ENCODE measurements at places on chromosomes 3 and 15.

GRCh38 chr15:36960179-36960946 lies 140.0 kb downstream of the MEIS2 start:
- DNase-seq: no peak

GRCh38 chr15:68249058-68249713 lies 19.7 kb upstream of the CLN6 start:
- no peak for DNase-seq

- no peak for DNase-seq
These were observed 27.3 kb downstream of the WNT5A start for GRCh38 chr3:55459838-55460237.

DNA sequence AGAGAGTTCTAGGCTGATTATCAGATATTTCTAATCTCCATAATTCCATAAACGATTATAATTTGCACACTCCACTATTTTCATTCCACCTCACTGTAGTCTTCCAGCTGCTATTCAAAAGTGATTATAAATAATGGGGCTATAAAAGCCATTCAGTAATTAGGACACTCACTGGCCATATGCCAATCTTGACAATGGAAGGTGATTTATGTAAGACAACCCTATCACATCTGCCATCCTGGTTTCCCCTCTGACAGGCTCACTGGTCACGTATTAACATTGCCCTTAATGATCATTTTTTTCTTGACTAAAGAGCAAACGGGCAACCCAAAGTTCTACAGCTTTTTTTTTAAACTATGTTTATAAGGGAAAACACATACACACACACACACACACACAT lies 402.4 kb downstream of the MAGI1 start:
- no peak for DNase-seq

DNA sequence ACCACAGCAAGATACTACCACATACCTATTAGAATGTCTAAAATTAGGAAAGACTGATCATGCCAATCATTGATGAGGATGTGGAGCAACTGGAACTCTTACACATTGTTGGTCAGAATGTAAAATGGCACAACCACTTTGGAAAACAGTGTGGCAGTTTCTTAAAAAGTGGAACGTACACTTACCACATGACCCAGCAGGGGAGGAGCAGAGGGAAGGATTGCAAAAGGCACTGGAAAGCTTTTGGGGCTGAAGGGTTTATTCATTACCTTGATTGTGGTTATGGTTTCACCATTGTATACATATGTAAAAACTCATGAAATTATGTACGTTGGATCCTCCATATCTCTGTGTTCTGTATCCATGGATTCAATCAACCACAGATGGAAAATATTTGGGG lies 3.3 kb upstream of the EHD4 start:
- DNase-seq: no peak

GRCh38 chr3:106070187-106070586 lies 201.4 kb upstream of the CBLB start:
- no peak for DNase-seq

DNA sequence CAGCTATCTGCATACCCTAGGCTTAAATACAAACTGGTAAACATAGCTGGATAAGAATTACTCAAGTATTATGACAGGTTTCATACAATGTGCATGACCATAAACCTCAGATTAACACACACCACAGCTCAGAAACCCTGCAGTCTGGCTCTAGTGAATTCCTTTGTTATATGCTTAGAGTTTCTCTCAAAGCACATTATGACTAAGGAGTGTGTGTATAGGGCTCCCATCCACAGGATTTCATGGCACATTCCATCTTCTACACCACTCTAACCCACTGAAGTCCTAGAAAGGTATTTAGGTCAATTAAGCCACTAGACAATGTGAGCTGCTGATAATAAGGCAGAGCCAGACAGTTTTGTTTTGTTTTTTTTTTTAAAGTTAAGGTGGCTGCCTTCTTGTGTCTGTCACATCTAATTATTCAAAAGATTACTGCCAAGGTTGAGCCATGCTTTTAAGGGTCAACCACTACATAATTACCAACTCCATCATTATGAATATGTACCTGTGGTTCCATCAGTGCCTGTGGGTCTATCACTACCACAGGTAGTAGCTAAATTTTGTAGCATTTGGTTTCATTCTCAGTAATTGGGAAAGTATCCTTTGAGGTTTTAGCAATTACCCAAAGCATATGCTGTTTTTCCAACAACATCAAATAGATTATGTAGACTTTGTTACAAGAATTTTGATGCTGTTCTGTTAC lies 107.0 kb downstream of the ALCAM start:
- no peak for DNase-seq

DNA sequence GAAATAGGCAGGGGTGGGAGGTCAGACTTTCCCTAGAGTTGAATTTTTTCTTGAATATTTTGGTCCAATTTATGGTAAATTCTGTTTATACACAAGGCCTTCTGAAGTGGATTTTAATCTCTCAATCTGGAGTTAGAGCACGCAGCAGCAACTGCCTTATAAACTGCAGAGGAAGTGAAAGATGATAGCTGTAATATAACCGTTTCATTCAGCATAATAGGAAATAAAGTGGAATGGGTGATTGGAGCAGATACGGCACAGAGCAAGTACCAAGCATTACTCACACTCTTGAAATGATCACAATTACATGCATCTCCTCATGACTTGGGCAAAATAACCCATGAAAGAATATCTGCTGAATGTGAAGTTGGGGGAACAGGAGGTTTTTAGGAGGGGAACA lies 106.8 kb downstream of the ARRDC4 start:
- no peak for DNase-seq

- no peak for DNase-seq
These were observed 3.1 kb upstream of the DYNLT2B start for GRCh38 chr3:196321162-196321561.

DNA sequence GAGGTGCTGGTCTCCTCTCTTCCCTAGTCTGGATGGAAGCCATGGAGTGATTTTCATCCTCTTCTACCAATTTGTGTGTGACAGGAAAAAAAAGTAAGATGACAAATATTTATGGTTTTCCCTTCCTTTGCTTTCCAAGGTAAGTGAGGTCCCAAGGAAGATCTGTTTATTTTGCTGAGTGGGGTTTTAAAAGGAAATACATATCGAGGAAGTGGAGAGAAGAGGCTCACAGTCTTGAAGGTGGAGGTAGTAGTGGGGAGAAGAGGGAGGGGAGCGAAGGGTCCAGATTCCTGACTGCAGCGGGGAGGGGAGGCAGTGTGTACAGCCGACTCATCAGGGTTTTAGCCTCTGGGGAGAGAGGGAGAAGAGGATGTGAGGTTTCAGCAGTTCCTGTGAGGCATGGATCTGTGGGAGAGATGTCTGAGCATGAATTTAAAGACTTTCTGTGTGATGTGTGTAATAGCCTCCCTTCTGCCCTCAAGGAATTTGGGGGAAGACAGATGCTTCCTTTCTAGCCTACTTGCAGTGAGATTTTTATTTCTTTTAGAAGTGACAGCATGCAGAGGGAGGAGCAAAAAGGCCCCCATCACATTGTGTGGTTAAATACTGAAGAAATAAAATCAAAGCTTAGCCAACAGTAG lies 272.4 kb downstream of the THRB start:
- no peak for DNase-seq

DNA sequence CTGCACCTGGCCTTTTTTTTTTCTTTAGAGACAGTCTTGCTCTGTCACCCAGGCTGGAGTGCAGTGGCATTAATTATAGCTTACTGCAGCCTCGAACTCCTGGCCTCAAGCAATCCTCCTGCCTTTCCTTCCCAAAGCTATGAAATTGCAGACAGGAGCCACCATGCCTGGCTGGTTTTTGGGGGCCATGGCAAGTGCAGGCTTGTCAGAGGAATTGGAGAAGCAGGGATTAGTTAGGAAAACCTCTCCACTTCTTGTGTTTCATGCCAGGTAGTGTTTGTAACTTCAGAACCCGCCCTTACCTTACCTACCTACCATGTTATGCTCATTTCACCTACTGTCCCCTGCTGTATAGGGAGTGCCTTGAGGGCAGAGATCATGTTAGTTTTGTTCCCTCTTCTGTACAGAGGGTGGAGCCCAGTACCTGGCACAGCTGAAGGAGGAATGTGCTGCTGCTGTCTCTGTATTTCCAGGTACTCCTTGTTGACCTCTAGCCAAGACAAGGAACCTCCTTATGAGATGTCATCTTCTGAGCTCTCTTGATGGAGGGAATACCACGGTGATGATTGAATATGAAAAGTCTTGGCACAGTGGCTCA lies 43.8 kb downstream of the TRAK1 start:
- no peak for DNase-seq

DNA sequence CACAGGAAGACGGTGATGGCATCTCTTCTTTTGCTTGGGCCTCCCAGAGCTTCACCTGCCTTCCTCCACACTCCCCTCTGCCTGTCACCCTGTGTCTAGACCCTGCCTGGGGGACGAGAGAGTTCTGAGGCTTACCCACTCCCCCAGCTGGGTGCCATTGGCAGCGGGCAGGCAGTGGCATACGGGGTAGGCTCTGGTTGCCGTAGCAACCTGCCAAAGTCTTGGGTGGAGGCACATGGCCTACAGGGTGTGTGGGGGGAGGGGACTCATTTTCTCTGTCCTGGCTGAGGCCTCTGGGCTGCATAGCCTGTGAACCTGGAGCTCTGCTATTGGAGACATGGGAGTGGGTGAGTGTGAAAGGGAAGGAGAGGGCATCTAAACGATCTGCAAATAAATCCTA lies 4.4 kb downstream of the INSYN1 start:
- no peak for DNase-seq

DNA sequence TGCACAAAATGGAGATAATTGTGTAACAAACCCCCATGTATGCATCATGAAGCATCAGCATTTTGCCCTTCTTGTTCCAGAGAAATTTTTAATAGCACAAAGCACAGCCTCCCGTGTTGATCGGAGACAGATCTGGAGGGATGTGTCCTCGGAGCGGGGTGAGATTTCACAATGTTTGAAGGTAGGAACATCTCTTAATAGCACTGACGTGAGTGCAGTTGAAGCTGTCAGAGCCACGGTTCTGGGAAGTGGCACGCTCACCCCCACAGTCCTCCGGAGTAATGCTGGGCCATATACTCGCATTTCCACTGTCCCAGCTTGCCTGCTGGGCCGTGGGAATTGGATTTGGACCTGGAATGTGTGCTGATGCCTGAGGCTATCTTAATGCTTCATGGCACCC lies 24.1 kb downstream of the ARPP21 start:
- DNase-seq: no peak

- DNase-seq: no peak
These were observed 79.0 kb upstream of the DCLK3 start for GRCh38 chr3:36843065-36844051.

DNA sequence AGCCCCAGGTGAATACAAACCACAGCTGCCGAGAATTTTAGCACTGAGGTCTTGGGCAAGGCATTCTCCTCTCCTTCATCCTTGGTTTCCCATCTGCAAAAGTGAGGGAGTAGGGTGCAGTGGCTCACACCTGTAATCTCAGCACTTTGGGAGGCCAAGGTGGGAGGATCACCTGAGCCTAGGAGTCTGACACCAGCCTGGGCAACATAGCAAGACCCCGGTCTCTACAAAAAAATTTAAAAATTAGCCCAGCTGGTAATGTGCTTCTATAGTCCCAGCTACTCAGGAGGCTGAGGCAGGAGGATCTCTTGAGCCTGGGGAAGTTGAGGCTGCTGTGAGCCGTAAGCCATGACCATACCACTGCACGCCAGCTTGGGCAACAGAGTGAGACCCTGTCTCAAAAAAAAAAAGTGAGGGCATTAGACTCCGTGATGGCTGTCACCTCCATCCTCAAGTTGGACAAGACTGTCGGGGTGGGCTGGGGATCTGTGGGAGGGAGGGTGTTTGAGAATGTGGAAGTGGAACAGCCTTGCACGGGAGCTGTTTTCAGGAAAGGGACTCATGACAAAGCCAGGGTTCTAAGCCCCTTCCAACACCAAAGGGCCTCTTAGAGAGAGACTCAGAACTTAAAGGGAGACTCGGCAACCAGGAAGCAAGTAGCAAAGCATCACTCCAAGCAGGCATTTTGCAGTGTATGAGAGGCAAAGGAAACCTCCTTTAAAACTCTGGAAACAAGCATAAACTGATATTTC lies 46.0 kb upstream of the FURIN start:
- DNase-seq: no peak

DNA sequence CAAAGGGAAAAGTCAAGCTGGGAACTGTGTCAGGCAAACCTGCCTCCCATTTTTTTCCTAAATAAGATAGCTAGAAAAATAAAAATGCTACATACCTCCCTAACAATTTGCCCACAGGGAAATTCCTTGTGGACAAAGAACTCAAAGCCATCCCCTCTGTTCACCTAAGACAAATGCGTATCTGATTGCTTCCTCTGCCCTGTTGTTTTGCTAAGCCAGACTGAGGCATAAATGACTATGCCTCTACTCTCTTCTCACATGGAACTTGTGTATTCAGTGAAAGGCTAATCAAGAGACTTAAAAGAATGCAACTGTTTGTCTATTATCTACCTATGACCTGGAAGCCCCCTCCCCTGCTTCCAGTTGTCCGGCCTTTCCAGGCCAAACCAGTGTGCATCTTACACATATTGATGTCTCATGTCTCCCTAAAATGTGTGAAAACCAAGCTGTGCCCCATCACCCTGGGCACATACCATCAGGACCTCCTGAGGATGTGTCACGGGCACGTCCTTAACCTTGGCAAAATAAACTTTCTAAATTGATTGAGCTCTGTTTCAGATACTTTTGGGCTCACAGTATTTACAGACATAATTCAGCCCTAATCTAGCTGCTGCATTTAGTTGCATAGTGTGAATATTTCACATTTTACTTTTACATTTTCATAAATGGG lies 15.8 kb downstream of the CHD2 start:
- no peak for DNase-seq
